NCI-H69 (cell line): ENCODE measurements at places on chromosomes 3 and 15.

- peak; percentile 2 for DNase-seq
These were observed 410.6 kb downstream of the RAP2B start for GRCh38 chr3:153572654-153573053.

DNA sequence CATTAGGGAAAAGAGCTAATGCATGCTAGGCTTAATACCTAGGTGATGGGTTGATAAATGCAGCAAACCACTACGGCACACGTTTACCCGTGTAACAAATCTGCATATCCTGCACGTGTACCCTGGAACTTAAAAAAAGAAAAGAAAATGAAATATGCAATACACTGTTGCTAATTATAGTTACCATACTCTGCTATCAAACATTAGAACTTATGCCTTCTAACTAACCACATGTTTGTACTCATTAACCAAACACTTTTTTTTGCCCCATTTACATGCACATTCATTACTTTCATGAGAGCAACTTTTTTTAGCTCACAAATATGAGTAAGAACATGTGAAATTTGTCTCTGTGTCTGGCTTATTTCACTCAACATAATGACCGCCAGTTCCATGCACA, 253.1 kb downstream of the CGGBP1 start:
- DNase-seq: no peak

DNA sequence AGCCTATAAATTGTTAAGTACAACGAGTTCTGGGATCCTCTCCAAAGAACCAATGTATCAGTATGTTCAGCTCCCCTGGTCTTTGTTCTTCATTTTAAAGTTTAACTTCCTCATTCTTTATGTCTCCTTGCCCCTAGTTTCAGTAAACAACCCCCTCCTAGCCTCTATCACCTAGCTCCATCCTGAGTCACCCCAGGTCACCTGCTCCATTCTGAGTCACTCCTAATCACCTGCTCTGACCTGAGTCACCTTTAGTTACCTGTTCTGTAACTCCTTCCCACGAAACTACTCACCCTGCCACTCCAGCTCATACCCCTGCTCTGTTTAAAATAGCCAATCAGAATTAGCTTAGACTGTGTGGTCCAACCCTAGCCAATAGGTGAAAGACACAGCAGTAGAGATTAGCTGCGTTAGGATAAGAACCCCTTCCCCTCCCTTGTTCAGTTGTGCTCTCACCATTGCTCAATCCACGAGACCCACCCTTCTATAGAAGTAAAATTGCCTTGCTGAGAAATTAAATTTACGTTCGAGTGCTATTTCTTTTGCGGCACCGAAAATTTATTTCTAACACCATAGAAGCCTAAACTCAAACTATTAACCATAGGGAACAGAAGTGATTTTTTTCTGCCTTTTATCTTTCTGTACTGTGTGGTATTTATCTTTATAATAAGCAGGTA, 245.0 kb upstream of the ADAMTS9 start:
- no peak for DNase-seq

DNA sequence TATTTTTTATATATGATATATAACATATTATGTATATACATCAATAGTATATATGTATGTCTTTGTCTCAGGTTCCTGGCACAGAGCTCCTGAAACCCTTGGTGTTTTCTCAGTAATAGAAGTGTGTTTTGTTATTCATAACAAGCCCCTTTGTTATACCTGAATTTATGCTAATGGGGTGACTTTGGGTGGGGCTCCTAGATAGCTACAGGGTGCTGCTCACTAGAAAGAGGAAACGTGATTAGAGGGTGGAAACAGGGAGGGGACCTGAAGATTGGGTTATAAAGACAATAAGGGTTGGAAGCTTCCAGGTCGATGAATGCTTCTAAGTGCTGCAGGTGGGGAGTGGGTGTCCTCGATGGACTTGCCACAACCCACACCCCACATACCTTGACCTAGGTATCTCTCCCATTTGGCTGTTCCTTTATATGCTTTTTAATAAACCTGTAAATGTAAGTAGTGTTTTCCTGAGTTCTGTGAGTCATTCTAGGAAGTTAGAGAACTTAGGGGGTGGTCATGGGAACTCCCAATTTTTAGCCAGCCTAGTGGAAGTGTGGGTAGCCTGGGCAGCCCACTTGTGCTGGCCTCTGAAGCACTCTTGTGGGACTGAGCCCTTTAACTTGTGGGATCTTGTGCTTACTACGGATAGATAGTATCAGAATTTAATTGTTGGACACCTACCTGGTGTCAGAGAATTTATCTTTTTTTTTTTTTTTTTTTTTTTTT, 36.9 kb upstream of the C15orf39 start:
- DNase-seq: no peak

GRCh38 chr3:37287776-37288175, 113.4 kb upstream of the LRRFIP2 start:
- DNase-seq: no peak

GRCh38 chr3:18035641-18036449, 293.4 kb upstream of the TBC1D5 start:
- no peak for DNase-seq

- DNase-seq: no peak
These were observed 323.3 kb downstream of the CTNNB1 start for GRCh38 chr3:41522612-41523011.

- no peak for DNase-seq
These were observed 149.5 kb downstream of the GREM1 start for GRCh38 chr15:32867313-32867626.

GRCh38 chr3:58434511-58434910, 879 bp upstream of the PDHB start:
- no peak for DNase-seq

DNA sequence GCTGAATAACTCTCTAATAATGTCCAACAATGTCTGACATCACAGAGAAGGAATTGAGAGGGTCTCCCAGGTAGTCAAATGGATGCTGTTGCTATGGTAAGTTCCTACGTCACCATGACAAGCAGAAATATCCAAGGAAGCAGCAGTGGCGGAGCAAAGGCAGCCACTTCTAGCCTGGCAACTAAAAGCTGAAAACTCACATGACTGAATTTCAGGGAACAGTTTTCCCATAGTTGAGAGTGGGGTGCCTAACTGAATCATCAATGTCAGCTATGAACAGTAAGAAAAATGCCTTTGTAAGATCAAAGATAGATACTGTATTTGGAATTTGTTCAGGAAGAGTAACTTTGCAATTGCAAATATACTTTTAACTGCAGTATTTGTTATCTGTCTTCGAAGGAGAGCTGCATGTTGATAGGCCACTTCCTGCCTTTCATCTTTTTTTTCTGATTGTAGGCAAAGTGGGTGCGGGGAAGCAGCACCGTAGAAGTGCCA, 161.7 kb downstream of the BBX start:
- no peak for DNase-seq

DNA sequence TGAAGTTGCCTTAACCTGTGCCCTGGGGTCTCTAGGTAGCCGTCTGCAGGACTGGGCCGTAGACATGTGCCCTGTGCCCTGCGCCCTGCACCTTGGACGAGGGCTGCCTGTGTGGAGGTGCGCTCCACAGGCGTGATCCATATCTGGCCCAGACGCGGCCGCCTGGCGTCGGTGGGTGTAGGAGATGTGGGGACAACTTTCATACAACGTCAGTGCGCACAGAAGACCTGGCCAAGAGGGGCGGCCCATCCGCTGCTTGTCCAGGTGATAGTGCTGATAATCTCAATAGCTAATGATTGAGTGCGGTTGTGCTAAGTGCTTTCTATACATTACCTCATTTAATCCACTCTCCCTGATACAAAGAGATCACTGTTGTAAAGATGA, 665 bp upstream of the RASGRP1 start:
- no peak for DNase-seq
